ENCODE measurements at places on chromosomes 7 and 10.
A peak's percentile ranks its signal among the peaks of the same experiment; 100 is the strongest.

- DNase-seq: no peak
Observed at GRCh38 chr10:119546009-119546408, 3.5 kb upstream of the RGS10 start.

DNA sequence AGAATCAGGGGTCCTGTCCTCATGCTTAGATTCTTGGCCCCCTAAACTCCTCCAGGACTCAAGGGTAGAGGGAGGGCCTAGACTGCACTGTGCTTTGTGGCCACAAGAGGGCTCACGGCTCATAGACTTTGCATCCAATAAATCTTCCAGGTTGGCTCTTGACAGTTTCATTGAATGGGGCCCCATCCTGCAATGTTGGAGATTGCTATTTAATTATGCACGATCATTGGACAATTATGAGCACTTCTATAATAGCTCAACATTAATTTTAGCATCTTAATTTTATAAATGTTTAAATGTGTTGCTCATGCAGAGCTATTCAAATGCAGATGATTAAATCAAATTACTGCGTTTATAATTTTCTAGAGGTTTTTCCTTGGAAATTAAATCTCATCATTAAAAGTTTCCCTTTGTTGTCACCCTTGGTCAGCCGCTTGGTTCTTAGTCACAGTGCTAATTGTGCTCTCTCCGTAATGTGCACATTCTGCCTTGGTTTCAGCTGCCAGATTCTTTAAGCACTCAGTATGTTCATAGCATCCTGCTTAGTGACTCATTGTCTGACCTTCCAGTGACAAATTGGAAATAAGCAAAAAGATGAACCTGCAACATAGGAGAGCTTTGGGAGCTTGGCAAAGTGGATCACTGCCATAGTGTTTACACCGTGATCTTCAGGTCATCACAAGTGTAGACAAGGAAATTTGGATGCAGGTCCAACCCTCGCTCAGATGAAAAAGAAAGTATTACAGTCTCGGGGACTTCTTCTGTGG lies 33.4 kb upstream of the PLPP4 start:
- peak; percentile 5 for DNase-seq

GRCh38 chr7:101817471-101818286 lies at the start of gene CUX1:
TSS of gene CUX1 (plus strand) at chr7:101817626. CDS start at chr7:101817640, 14 bp downstream.
- DNase-seq: no peak

- no peak for DNase-seq
Observed at GRCh38 chr10:16780338-16780880, 36.8 kb downstream of the RSU1 start.

GRCh38 chr10:31694929-31695837 lies 233.4 kb downstream of the ARHGAP12 start:
- no peak for DNase-seq

- DNase-seq: no peak
Observed at GRCh38 chr10:126691456-126691855, 21.0 kb upstream of the C10orf90 start.

DNA sequence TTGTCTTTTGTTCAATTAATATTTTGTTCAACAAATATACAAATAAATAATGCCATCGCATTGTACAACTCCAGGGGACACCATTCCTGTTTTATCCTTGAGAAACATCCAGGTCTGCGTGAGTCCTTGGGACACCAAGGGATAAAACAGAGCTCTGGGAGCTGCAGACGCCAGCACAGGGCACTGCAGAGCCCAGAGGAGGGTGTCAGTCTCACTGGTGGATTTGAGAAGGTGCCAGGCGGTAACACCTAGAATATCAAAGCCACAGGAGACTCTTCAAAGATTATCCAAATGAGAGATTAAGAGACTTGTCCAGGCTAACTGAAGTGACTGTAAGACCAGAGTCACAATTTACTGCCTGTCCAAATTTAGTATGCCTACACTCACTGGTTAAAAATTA lies 55.3 kb downstream of the TEX36 start:
- DNase-seq: no peak

DNA sequence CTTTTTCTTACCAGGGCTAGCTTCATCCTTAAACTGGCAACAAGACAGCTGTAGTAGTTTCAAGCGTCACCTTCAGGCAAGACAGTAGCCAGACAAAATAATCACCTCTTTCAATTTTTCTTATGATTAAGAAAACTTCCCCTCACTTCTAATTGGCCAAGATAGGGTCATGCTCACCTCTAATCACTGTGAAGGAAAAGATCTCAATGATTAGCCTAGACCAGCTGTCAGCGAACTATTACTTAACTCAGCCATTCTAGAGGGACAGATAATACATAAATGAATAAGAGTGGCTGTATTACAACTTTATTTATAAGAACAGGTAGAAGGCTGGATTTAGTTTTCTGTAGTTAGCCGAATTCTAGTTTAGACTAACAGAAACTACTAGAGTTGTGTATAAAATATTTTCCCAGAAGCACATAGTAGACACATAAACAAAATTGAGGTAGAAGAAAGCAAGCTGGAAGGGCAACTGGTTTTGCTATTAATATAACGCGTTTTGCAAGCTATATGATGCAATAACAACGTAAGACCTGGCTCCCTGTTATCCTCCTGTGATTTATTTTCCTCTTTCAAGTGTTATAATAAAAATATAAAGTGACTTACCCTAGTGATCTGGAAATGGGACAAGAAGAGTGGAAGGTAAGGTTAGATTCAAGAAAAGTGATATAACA lies 64.3 kb downstream of the ELAPOR2 start:
- DNase-seq: no peak

GRCh38 chr7:3164380-3164792 lies 120.7 kb upstream of the CARD11 start:
- no peak for DNase-seq
